Activated CD4-positive, alpha-beta T cell treated with anti-CD3 and anti-CD28 coated beads for 4 hours (primary cell): ENCODE measurements at places on chromosomes 1 and 21.
A peak's percentile ranks its signal among the peaks of the same experiment; 100 is the strongest.

DNA sequence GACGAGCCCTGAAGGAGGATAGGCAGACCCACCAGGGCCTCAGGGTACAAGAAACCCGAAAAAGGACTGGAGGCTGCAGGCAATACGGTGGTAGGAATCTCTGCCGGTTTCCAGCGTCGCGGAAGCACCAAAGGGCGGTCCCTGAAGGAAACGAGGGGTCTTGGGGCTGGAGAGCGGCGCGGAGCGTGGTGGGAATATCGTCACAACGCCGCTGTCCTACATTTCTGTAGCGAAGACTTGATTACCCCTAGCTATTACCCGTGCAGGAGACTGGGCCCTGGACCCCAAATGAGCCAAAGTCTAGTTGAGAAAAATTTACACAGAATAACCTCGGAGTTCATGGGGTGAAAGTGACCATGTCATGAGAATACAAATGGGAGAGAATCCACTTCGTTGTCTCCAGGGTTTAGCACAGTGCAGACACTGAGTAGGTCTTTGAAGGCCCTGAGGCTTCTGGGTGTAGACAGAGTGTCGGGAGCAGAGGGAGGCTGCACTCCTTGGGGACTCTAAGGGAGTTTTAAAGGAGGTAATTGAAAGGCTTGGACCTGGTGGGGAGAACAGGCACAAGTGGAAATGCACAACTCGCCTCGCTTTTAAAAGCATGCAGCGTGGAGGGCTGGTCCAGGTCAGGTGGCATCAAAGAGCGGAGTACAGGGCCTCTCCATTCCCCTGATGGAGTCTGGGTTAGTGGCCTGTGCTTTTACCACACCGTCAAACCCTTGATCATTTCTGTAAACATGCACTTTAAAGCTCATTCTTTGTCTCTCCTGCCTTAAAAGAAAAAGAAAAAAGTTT, 1.5 kb downstream of the ATP1A1 start:
- peak; percentile 14 for DNase-seq

- DNase-seq = no peak
These were observed 15.9 kb downstream of the SARS1 start for GRCh38 chr1:109229531-109230127.

- DNase-seq = no peak
These were observed 139.4 kb upstream of the CAMK1G start for GRCh38 chr1:209443975-209444651.

DNA sequence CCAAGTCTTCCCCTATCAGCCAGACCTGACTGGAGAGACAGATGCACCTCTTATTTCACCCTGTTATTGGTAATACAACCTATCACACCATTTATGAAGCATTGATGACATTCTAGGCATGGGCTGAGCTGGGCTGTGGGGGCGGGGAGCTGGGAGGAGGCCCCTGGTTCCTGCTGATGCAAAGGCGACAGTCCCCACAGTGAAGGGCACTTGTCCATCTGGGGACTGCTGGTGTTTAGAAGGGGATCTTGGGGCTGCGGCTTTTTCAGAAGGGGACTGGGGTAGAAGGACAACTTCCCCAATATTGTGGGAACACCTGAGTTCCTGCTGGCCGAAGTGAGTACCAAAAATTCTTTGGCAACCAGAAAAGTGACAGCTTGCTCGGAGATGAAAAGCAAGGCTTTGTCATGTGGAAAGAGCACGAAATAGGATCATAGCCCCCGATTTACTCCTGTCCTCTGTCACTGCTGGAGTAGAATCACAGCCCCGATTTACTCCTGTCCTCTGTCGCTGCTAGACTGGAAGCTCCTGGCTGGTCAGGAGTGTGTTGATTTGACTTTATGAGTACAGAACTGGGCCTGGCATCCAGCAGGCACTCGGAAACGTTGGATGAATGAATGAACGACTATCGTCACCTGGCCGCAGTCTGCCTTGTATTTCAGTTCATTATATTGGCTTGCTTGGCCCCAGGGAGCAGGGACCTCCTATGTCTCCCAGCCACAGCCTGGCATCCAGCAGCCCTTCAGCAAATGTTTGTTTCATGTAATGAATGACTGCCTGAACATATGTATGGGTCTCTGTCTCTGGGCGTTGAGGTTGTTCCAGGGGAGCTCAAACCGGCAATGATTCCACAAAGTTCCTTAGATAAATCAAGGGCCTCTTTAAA, 16.5 kb upstream of the ETV3L start:
- no peak for DNase-seq

- no peak for DNase-seq
These were observed 3.9 kb downstream of the JAK1 start for GRCh38 chr1:64962441-64962840.

- no peak for DNase-seq
These were observed 18.5 kb downstream of the LUZP1 start for GRCh38 chr1:23150125-23150524.

- DNase-seq = no peak
These were observed 66.8 kb upstream of the RGS7 start for GRCh38 chr1:241423541-241424479.

DNA sequence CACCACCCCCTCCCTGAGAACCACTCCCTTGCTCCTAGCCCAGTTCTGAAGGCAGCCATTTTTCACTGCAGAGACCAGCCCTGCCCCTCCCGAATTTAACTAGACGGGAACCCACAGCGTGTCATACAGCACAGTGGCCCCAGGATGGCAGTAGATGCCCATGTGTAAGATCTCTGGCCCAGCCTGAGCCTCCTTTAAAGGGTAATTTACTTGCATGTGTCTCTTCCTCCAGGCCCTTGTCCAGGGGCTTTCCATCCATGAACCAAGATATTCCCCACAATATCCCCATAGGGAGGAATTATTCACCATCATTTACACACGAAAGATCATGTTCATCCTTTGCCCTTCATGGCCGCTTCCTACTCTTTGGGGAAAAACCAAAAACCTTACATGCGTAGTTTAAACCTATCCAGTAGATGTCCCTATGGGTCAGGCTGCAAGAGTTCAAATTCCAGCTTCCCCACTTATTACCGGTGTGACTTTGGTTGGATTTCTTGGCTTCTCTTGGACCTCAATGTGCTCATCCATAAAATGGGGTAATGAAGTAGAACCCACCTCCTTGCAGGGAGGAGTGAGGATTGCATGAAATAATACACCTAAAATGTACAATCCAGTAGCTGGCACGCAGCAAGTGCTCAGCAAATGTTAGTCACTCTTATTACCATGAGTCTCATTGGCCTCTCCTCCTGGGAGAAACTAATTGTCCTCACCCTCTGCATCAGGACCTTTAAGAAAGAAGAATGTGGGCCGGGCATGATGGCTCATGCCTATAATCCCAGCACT, 4.0 kb upstream of the LACTBL1 start:
- DNase-seq = peak; percentile 22

- no peak for DNase-seq
These were observed 112.5 kb downstream of the PBX1 start for GRCh38 chr1:164671323-164671965.

- peak; percentile 67 for DNase-seq
These were observed 53.0 kb downstream of the IER5 start for GRCh38 chr1:181141431-181141910.

GRCh38 chr1:94270801-94271203, 33.4 kb upstream of the ARHGAP29 start:
- no peak for DNase-seq

GRCh38 chr1:110450929-110451328, at the start of gene PROK1:
PROK1 (plus strand) TSS chr1:110451149; CDS start chr1:110451217, 68 bp downstream.
- no peak for DNase-seq

- no peak for DNase-seq
These were observed 35.2 kb downstream of the TGFB2 start for GRCh38 chr1:218380125-218380977.

GRCh38 chr1:168606096-168606495, 29.7 kb downstream of the XCL1 start:
- DNase-seq = no peak

DNA sequence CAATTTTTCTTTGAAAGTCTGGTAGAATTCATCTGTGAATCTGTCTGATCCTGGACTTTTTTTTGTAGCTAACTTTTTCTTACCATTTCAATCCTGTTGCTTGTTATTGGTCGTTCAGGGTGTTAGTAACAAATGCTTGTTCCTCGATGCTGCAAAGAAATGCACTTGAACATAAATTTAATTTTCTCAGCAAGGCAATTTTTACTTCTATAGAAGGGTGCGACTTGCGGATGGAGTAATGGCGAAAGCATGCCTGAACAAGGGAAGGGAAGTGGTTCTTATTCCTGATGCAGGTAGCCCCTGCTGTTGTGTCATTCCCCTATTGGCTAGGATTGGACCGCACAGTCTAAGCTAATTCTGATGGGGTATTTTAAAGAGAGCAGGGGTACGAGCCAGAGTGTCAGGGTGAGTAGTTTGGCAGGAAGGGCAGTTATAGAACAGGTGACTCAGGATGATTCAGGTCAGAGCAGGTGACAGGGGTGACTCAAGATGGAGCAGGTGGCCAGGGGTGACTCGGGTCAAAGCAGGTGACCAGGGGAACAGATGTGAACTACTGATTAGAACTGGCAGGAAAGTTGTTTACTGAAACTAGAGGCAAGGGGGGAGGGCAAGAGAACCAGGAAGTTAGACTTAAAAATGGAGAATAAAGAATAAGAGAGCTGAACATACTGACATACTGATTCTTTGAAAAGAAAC, 40.5 kb downstream of the SERINC2 start:
- DNase-seq = no peak

DNA sequence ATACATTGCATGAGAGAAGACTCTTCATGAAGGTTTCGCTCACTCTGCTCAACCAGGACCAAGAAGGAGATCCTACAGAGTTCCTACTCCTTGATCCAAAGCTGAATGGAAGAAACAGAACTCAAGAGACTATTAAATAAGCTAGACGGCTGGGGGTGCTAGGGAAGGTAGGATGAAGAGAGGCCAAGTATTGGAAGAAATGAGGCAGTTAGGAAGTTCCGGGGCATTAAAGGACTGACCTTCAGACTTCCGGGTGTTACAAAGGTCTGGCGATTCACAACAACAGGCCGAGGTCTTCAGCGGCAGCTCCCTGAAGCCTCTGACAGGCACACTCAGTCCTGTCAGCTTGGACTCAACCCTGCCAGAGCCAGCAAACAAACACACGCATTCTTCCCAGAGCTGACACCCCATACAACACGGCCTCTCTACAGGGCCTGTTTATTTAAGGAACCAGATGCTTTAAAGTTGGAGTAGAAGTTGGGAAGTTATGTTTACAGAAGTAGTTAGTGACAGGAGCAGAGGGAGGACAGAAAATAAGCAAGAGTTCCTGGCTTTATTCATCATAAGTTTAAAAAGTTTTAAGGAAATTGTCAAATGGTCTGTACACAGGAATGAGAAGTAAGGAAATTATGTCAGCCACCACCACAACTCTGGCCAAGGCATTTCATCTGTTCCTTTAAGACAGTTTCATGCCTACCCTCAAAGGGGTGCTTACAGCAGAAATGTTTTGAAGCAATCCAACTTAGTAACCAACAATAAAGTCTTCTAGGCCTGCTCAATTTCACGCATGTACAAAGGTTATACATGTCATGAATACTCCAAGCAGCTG, 4.7 kb downstream of the SORT1 start:
- DNase-seq = no peak
